Cardiac fibroblast (primary cell): ENCODE measurements at places on chromosomes 7 and 10.

GRCh38 chr10:77264107-77264506, 373.5 kb downstream of the KCNMA1 start:
- no peak for DNase-seq

DNA sequence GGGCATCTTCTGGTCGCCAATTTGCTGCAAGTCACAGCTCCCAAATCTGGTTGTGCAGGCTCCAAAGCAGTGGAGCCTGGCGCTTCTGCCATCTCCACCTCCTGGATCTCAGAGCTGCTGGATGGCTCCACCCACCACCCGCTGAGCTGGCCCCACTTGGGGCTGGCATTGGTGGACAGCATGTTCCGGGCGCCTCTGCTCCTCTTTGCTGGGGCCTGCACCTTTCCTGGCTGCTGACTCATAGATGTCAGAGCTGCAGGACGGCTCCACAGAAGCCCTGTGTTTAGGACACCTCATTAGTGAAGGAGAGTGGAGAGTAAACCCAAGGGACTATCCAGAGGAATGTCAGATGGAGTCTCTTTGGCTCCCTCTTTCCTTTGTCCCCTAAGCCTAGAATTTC, 27.4 kb downstream of the MAPK8 start:
- peak; percentile 17 for DNase-seq

DNA sequence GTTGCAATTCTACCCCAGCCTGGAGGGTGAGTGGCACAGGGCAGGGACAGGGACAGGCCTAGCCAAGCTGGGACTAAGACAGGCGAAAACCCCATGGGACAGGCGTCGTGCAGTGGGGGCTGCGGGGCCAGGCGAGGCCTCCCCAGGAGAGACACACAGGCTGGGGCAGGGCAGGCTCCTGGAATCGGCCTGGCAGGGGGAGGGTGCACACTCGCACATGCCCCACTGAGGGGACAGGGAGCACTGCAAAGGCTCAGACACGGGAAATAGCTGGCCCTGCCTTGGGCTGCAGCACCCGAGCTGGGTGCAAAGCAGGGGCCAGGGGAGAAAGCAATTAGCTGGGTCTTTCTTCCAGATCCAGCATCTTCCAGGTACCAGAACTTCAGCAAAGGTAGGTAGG, 10.4 kb downstream of the LAT2 start:
- DNase-seq = no peak

- no peak for DNase-seq
Measured at GRCh38 chr10:45374350-45375052, 485 bp downstream of the ALOX5 start.

- DNase-seq = peak; percentile 53
Measured at GRCh38 chr10:50622706-50623662, 772 bp downstream of the SGMS1 start.

DNA sequence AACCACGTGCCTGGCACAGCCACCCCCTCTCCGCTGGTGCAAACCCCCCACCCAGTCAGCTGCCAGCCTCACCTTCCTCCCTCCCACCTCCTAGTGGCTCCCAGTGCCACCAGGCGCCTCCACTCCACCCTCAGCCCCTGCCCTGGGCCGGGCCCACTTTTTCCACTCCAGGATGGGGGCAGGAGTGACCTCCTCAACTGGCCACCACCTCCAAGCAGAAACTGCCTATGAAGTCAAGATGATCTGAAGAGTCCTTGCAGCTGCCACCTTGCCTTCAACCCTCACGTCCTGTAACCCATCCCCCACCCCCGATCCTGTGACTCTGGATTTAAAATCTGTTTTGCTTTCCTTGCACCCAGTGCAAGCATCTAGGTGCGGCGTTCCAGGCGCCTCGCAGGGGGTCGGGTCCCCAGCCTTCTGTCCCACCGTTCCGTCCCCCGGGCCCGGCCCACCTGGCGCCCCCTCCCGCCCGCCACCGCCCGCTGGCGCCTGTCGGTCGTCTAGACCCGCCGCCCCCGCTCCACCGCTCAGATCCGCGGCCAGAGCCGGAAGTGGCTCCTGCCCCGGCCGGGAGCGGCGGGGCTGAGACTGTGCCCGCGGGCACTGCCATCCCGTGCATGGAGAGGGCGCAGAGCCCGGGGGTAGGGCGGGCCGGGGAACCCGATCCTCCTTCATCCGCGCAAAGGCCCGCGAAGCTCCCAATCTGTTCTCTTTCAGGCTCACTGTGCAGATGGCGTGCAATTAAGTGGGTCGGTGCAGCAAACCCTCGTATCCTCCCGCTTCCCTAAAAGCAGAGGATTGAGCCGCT, 51.2 kb upstream of the GTF2I start:
- no peak for DNase-seq

GRCh38 chr10:122657729-122658128, 41.9 kb downstream of the C10orf120 start:
- no peak for DNase-seq

DNA sequence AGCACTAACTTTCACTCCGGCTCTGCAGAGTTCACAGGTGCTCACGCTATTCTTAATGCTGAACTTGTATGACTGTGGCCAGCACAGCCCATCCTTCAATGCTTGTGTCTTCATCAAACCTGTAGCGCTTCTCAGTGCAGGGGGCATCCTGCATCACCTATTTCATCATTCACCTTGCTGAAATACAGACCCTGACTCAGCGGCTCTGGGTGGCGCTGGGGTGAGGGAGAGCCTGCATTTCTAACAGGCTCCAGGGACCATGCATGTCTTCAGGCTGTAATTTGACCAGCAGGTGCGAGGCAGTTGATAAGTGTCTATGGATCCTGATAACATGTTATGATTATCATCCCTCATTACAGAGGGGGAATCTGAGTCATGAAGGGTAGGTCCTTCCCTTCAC, 89.3 kb downstream of the VOPP1 start:
- no peak for DNase-seq

GRCh38 chr7:150365673-150366398, 2.8 kb upstream of the REPIN1 start:
- DNase-seq = no peak

DNA sequence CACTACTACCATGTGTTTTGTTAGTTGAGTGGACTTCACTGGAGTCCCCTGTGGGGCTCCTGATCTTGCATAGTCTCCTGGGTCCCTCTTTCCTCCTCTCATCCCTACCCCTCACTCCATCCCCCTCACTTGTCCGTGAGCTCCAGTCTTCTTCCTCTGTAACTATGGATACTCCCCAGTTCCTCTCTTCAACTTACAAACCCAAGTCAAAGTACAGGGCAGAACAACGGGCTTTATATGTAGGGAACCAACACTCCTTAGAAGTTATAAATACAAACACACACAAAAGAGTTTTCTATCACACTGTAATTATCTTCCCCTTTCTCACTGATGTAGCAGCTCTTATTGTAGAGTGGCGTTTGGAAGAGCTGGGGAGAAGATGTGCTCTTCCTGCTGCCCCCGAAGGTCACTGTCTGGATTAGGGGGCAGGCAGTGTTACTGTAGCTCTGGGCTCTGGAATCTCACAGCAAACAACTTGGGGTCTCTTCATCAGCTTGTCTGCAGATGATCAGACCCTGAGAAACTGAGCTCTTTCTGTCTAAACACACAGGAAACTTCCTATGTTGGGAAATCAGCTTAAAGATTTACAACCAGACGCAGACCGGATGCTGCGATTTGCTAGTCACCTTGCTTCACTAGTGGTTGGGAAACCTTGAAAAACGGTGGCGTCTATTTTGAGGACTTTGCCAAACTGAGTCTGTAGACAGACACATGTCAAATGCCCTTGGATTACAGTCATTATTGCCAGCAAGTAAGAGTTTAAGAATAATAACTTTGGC, 13.6 kb downstream of the SNX10 start:
- no peak for DNase-seq

DNA sequence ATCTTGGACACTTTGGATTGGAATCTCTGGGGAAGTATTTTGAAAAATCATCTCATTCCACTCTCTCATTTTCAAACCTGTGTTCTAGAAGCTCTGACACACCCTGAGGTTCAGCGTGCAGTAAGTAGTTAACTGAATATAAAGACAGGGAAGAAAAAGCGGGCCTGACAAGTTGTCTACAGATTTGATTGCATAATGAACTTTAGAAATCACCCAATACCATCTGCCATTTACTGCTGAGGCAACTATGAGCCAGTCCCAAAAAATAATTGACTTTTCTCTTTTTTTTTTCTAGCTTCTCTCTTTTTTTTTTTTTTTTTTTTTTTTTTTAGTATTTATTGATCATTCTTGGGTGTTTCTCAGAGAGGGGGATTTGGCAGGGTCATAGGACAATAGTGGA, 29.5 kb downstream of the CDC123 start:
- DNase-seq = no peak

DNA sequence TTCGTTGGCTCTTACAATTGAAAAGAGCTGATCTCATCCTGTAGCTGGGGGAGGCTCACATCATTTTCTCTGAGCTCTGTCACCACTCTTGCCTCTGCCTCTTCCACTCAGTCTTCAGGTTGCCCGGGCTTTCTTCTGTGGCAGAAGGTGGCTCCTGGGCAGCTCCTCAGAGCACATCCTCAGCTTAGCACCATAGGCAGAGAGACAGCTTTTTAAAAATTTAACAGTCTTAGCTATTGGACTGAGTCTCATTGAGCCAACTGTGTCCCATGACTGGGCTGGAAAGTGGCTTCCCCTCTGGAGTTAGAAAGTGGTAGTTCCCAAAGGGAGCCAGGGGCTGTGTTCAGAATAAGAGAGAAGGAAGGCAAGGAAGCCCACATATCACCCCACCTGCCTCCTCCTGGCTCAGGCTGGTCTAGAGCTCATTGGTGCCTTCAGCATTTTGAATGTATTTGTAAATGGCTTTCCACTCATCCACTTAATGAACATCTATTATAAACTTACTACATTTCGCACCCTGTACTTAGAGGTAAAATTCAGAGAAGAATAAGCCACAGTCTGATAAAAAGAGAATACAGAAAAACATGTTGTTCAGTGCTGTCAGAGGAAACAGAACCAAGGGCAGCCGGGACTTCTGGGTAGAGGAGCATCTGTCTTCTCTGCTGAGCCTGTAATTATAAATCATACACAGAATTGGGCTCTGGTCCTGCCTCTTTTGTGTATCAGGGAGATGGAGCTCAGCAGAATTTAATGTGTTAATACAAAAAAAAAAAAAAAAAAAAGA, 119.3 kb downstream of the WDFY4 start:
- no peak for DNase-seq

DNA sequence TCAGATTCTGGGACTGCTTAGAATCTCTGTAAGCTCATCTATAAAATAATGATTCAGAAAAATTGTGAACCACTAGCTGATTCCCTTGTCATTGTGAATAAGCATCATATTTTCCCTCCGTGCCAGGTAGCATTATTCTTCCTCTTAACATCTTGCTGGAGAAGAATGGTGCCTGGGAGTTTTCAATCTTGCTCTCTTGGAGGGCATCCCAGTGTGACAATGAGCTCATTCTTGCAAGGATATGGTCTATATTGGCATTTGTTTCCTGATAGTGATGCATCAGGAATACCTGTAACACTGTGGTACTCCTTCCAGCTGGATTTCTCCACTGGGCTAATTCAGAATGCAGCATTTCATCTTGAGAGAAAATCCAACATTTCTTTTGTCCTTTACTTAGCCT, 126.4 kb upstream of the ITGB1 start:
- DNase-seq = no peak

DNA sequence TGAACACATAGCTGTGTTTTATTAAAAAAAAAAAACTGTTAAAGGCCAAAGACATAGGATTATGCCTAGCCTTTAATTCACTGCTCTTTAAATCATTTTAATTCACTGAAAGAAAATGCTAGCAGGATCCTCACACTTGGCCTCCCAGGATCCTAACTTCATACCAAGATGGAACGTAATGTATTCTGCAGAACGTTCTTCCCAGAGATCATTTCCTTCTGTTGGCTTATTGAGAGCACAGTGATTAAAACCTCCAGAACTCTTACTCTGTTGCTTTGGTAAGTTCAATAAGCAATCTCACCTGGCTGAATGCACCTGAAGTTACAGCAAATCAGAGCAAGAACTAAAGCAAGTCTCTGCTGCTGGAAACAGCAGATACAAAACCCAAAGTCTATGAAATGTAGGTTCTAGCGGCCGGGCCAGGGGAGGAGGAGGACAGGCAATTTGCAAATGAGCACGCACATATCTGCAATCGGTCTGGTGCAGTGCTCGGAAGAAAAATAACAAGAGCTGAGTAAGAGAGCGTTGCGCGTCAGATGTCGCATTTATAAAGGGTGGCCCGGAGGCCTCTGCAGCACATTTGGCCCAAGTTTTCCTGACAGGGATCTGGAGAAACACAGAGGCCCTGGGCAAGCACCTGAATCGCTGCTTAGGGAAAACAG, 193.9 kb downstream of the FAM107B start:
- no peak for DNase-seq

DNA sequence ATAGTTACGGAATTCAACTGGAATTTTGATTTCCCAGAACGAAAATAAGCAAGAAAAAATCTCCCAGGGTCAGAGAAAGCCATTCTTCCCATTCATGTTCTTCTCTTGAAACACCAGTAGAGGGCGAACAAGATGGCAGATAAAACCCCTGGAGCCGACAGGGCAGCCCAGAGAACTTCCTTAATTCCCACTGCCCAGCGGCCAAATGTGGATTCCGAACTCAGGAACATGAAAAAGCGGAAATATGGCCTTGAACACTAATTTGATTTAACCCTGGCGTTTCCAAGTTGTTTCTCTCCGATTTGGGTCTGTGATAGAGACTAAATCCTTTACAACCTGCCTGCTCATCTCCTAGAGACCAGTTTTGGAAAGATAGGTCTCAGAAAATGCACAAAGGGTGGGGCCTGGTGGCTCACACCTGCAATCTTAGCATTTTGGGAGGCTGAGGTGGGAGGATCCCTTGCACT, 100.7 kb upstream of the WAC start:
- DNase-seq = peak; percentile 79

DNA sequence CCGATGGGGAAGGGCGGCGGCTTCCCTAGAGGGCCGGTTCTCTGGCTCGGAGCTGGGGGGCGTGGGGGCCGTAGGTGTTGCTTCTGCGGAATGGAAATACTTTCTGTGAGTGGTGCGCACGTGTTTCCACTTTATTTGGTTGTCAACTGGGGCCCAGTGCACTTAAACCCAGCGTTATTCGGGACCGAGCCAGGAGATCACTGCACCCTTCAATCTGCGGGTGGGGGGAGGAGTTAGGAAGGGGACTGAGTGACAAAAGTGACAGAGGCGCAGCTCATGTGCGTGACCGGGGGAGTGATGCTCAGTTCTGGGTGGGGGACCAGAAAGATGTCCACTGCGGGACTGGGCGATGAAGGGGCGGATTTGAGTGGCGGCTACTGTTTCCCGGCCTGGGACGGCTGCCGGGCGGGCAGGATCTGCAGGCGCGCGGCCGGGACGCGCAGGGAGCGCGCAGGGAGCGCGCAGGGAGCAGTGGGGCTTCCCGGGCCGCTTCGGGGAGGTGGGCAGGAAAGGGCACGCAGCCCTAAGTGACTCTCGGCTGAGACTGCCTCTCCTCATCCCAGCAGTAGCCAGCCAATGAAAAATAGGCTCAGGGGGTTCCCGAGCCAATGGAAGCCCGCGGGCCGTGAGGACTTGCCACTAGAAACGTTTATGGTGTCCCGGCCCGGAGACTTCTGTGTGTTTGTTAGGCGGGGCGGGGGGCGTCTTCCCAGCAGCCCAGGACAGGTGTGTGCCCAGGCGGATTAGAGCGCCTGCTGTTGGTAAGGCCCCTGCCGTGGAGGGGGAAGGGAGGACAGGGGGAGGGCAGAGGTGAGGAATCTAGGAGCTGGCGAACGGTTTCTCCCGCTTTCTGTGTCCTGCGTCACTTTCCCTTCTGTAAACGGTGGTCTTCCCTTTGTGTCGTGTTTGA, 54.3 kb upstream of the KDM7A start:
- DNase-seq = peak; percentile 34

GRCh38 chr7:24885305-24885704, 94.7 kb downstream of the OSBPL3 start:
- DNase-seq = no peak

GRCh38 chr10:78543031-78543748, 509.5 kb downstream of the RPS24 start:
- no peak for DNase-seq
